ENCODE measurements at places on chromosomes 4 and X. TPM values are rescaled to one million over a fixed set of nuclear protein-coding genes. Genes with fewer than 3 reads are reported as not detected.

GRCh38 chrX:121356139-121356849, 308.9 kb downstream of the GLUD2 start:
- no peak overlapping the region for H3K4me3 ChIP-seq
- H3K27me3 ChIP-seq: no peaks in the 10 kb centered on the region
- no peak for DNase-seq
- H3K36me3 ChIP-seq: no peaks in the 10 kb centered on the region
- no peaks in the 10 kb centered on the region for H3K4me1 ChIP-seq

GRCh38 chr4:140637836-140638235, 69.1 kb upstream of the UCP1 start:
- H3K27ac ChIP-seq: no peak overlapping the region
- H3K4me3 ChIP-seq: no peak overlapping the region
- peaks cover 1% of the 10 kb centered on the region for H3K4me1 ChIP-seq
- DNase-seq: peak; percentile 27
- H3K27me3 ChIP-seq: peaks cover 7% of the 10 kb centered on the region

Gene DAPP1
- total RNA-seq: 39.7 TPM

GRCh38 chr4:158572608-158573007, 50.9 kb downstream of the RXFP1 start:
- no peaks in the 10 kb centered on the region for H3K4me1 ChIP-seq
- H3K4me3 ChIP-seq: no peak overlapping the region
- DNase-seq: no peak
- H3K36me3 ChIP-seq: no peaks in the 10 kb centered on the region

DNA sequence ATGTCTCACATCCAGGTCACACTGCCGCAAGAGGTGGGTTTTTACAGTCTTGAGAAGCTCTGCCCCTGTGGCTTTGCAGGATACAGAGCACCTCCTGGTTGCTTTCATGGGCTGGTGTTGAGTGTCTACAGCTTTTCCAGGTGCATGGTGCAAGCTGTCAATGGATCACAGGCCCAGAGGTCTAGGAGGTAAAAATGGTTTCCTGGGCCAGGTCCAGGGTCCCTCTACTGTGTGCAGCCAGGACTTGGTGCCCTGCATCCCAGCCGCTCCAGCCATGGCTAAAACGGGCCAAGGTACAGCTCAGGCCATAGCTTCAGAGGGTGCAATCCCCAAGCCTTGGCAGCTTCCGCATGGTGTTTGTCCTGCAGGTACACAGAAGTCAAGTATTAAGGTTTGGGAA, 434.1 kb upstream of the GALNT7 start:
- no peaks in the 10 kb centered on the region for H3K36me3 ChIP-seq
- H3K27ac ChIP-seq: no peak overlapping the region
- H3K4me1 ChIP-seq: no peaks in the 10 kb centered on the region
- H3K27me3 ChIP-seq: no peaks in the 10 kb centered on the region

Gene TCP11X2
- not detected for total RNA-seq

GRCh38 chrX:115687595-115687994, 126.6 kb downstream of the PLS3 start:
- no peaks in the 10 kb centered on the region for H3K27me3 ChIP-seq
- DNase-seq: no peak
- no peaks in the 10 kb centered on the region for H3K4me1 ChIP-seq
- H3K36me3 ChIP-seq: no peaks in the 10 kb centered on the region

DNA sequence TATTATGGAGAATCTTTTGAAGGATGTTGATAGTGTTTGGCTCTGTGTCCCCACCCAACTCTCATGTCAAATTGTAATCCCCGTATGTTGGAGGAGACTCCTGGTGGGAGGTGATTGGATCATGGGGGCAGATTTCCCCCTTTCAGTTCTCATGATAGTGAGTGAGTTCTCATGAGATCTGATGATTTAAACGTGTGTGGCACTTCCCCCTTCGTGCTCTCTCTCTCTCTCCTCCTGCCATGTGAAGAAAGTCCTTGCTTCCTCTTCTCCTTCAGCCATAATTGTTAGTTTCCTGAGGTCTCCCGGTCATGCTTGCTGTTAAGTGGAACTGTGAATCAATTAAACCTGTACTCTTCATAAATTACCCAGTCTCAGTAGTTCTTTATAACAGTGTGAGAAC, 166.1 kb upstream of the NUDT6 start:
- peaks cover 3% of the 10 kb centered on the region for H3K4me1 ChIP-seq
- H3K27ac ChIP-seq: no peak overlapping the region
- no peak for DNase-seq
- peaks cover 54% of the 10 kb centered on the region for H3K36me3 ChIP-seq

DNA sequence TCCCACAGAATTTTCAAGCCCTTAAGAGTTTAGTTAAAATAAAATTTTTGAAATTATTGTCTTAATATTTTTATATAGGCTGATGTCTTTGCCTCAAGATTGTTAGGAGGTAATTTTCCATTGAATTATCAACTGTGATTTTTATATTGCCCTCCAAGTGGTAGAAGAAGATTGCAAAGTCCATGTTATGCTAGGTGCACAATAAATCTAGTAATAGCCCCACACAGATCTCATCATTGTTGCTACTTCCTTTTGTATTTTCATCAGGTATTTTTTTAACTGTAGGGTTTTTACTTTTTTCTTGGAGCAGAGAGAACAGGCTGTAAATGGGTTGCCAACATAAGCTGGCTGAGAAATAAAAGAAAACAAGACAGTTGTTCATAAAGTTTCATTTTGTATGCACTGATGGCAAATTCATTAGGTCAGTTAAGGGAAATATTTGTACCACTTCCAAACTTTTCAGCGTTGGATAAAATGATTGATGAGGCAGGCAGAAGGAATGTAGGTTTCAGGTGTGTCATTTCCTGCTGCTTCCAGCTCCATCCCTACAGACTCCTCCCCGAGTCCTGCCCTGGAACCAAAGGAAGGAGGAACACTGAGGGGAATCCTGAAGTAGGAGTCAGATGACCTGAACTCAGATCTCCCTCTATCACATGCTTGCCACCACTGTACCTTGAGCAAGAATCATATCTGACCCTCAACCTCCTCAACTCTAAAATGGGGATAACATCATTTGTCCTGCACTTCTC, 105.5 kb downstream of the PRRG1 start:
- H3K36me3 ChIP-seq: no peaks in the 10 kb centered on the region
- H3K27ac ChIP-seq: no peak overlapping the region
- DNase-seq: no peak
- peaks cover 4% of the 10 kb centered on the region for H3K27me3 ChIP-seq
- H3K4me1 ChIP-seq: no peaks in the 10 kb centered on the region
- H3K4me3 ChIP-seq: no peak overlapping the region

Gene TLR1
- total RNA-seq: 1.6 TPM

DNA sequence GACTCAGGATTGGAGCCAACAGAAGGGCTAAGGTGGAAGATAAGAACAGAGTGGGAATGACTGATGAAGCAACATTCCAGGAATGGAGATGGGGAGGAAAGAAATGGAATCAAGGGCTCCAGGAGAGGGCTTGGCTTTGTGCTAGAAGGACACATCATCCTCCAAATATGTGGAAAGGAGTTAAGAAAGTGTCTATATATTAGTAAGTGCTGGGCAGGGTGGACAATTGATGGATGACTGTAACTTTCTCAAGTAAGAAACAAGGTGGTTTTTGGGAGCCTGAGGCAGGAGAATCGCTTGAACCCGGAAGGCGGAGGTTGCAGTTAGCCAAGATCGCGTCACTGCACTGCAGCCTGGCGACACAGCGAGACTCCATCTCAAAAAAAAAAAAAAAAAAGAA, 71.6 kb upstream of the NFKB1 start:
- H3K36me3 ChIP-seq: peaks cover 2% of the 10 kb centered on the region
- H3K4me1 ChIP-seq: peaks cover 10% of the 10 kb centered on the region
- no peak for DNase-seq
- H3K27me3 ChIP-seq: peaks cover 6% of the 10 kb centered on the region

Gene GAGE1
- total RNA-seq: not detected

Gene AMOT
- total RNA-seq: 2.3 TPM

- H3K4me1 ChIP-seq: no peaks in the 10 kb centered on the region
- H3K27me3 ChIP-seq: no peaks in the 10 kb centered on the region
- H3K4me3 ChIP-seq: no peak overlapping the region
Measured at GRCh38 chrX:151711154-151711553, 4.7 kb upstream of the FATE1 start.

DNA sequence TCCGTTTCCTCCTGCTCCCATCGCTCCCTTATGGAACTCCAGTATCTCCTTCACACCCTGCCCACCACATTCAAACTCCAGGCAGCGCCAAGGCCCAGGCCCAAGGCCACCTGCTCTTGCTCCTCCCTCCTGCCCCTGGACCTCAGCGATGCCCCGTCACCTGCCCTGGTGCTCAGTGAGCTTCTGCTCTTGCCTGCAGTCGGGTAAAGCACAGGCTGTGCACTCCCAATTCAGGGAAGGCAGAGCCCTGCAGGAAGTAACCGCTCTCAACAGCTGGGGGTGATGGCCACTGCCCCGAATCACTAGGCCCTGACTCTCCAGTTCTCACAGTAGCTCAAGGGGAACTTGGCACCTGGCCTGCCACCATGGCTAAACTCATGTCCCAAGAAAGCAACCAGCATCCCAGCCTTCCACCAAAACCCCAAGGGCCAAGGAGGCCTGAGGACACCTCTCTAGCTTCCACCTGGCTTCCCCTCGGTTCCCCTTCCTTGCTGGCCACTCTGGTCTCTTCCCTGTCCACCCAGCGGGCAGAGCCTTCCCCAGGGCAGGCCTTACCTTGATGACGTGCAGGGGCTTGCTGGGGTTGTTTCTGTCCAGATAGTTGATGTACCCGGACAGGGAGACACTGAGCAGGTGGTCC, 29.3 kb downstream of the WDR1 start:
- no peak overlapping the region for H3K4me3 ChIP-seq
- H3K4me1 ChIP-seq: peaks cover 9% of the 10 kb centered on the region
- H3K27ac ChIP-seq: peak overlapping the region; percentile 62
- no peaks in the 10 kb centered on the region for H3K27me3 ChIP-seq
- peaks cover 15% of the 10 kb centered on the region for H3K36me3 ChIP-seq

- H3K36me3 ChIP-seq: no peaks in the 10 kb centered on the region
- H3K27me3 ChIP-seq: no peaks in the 10 kb centered on the region
- no peak for DNase-seq
- no peak overlapping the region for H3K27ac ChIP-seq
- no peaks in the 10 kb centered on the region for H3K4me1 ChIP-seq
Measured at GRCh38 chr4:35087218-35087617, 1157.1 kb downstream of the ARAP2 start.

DNA sequence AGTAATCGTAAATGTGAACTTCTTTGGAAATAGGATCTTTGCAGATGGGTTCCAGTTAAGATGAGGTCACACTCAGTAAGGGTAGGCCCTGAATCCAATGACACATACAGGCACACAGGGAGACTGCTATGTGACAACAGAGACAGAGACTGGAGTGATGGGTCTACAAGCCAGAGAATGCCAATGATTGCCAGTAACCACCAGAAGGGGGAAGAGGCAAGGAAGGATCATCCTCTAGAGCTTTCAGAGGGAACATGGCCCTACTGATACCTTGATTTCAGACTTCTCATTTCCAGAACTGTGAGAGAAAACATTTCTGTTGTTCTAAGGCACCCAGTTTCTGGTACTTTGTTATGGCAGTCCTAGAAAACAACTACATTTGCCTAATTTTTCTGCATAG, 73.1 kb upstream of the CCDC160 start:
- H3K4me1 ChIP-seq: peaks cover 13% of the 10 kb centered on the region
- no peak overlapping the region for H3K27ac ChIP-seq
- DNase-seq: no peak
- no peak overlapping the region for H3K4me3 ChIP-seq

Gene MAGED4
- 1.3 TPM for total RNA-seq

GRCh38 chr4:2072971-2073807, 14.1 kb downstream of the NAT8L start:
- H3K4me3 ChIP-seq: no peak overlapping the region
- H3K27ac ChIP-seq: no peak overlapping the region
- H3K36me3 ChIP-seq: no peaks in the 10 kb centered on the region
- no peak for DNase-seq
- no peaks in the 10 kb centered on the region for H3K27me3 ChIP-seq

Gene FAM199X
- 7.8 TPM for total RNA-seq

DNA sequence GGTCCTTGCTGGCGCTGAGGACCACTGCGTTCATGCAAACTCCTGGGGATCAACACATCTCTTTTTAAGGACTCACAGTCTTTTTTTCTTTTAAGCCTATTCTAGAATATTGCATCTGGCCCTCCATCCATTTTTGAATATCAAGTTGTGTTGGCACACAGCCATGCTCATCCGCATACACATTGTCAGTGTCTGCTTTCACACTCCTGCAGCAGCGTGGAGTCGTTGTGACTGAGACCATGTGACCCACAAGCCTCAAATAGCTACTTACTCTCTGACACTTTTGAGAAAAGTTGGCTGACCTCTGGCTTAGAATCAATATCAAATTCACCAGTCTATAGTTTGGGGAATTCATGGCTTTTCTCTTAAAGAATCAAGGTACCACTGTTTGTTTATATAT, 191.8 kb upstream of the S100G start:
- no peak for DNase-seq
- no peak overlapping the region for H3K4me3 ChIP-seq
- no peaks in the 10 kb centered on the region for H3K4me1 ChIP-seq
- H3K27ac ChIP-seq: no peak overlapping the region
